ENCODE measurements at places on chromosomes 12 and 14.

- DNase-seq: no peak
Measured at GRCh38 chr12:125382926-125383325, 317.7 kb downstream of the AACS start.

DNA sequence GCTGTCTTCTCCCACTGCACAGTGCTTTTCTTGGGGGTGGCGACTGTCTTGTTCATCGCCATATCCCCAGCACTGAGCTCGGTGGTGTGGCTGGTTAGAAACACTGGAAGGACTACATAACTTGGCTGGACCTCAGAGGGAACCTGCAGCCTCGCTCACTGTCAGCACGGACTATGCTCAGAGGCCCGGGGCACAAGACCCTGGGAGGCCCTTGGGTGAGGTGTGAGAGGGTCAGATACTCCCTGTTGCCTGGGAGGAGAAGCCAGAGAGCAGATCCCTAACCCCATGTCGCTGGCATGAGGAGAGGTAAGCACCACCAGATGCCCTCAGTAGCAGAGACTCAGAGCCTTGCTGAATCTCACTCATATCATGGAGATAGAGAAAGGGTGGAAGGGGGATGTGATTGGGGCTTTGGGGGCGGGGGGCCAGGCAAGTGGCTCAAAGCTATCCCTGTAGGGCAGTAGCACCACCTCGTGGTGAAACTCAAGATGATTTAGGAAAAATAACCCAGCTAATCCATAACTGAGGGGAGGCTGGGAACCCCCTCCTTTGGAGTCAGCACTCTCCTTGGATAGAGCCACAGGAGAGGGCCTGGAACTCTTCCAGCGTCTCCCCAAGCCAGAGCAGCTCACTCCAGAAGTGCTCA lies 18.7 kb upstream of the HDAC7 start:
- peak; percentile 43 for DNase-seq

GRCh38 chr14:36317650-36318049 lies 2.8 kb downstream of the MBIP start:
- no peak for DNase-seq

GRCh38 chr14:90942511-90942910 lies 117.9 kb downstream of the RPS6KA5 start:
- no peak for DNase-seq

DNA sequence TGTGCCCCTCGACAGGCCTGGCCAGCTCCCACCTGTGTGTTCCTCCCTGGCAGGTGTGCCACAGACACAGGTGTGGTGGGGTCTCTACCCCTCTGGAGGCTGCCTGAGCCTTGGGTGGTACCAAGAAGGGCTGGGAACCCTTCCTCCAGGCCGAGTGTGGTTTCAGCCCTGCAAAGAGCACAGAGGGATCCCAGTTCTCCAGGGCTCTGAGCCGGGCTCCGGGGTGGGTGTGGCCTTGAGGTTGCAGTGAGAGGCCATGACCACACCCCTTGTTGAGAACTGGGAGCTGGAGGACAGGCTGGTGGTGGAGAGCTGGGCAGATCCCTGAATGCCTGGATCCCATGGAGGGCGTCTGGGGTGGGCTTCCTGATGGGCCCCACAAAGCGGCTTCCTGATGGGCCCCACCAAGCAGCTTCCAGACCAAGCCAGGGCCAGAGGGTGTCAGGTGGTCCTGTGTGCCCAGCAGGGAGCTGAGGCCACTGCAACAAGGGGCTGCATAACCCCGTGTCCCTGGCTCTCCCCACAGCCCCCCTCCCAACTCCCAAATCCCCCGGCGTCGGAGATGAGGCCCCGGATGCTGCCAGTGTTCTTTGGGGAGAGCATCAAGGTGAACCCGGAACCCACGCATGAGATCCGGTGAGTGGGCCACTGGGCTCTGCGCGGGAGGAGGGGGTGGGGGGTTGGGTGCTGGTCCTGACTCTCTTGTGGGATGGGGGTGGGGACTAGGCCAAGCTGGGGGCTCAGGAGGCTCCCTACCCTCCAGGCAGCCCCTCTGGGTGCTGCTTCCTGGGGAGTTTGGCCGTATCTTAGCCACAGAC lies 16.6 kb downstream of the RFLNA start:
- DNase-seq: no peak
